ENCODE measurements at places on chromosomes 4 and X.

GRCh38 chr4:156972379-156973015 is 898 bp upstream of the PDGFC start:
- DNase-seq: no peak

- no peak for DNase-seq
Observed at GRCh38 chr4:173057901-173058300, 110.7 kb upstream of the GALNT7 start.

DNA sequence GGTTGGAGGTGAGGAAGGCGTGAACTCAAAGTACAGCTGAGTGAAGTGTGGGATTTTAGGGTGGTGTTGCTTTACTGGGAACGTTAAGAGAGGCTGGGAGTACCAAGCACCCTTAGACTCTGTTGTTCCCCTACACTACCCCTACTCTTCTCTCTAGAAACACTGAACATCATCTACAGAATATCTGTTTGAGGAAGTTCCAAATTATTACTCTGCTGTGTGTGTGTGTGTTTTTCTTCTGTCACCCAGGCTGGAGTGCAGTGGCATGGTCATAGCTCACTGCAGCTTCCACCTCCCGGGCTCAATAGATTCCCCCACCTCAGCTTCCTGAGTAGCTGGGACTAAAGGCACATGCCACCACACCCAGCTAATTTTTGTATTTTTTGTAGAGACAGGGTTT is 76.7 kb upstream of the AP1S2 start:
- DNase-seq: no peak

DNA sequence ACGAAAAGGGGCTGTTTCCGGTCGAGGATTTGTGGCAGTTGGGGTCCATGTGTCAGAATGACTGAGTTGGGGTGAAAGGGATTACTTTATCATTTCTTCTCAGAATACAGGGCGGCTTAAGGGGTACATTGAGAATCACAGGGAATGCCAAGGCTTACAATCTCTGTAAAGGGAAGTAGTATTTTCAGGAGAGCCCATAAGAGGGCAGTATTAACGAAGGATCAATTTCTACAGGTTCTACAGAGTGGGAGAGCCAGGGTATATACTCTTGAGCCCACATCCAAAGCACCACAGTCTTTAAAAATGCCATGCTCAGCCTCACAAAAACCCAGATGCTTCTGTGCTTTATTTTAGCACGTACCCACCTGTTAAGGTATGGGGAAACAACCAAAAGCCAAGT is 67.7 kb upstream of the ZXDA start:
- no peak for DNase-seq

DNA sequence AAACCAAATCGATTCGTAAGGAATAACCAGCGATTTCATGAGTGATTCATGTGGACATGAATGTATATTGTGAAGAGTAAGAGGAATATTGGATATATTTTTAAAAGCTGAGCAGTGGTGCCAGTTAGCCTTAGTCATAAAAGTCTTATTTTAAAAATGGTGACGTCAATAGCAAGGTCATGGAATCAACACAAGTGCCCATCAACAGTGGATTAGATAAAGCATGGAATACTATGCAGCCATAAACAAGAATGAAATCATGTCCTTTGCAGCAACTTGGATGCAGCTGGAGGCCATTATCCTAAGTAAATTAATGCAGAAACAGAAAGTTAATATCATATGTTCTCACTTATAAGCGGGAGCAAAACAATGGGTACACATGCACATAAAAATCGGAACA is 89.0 kb upstream of the STOX2 start:
- DNase-seq: no peak

DNA sequence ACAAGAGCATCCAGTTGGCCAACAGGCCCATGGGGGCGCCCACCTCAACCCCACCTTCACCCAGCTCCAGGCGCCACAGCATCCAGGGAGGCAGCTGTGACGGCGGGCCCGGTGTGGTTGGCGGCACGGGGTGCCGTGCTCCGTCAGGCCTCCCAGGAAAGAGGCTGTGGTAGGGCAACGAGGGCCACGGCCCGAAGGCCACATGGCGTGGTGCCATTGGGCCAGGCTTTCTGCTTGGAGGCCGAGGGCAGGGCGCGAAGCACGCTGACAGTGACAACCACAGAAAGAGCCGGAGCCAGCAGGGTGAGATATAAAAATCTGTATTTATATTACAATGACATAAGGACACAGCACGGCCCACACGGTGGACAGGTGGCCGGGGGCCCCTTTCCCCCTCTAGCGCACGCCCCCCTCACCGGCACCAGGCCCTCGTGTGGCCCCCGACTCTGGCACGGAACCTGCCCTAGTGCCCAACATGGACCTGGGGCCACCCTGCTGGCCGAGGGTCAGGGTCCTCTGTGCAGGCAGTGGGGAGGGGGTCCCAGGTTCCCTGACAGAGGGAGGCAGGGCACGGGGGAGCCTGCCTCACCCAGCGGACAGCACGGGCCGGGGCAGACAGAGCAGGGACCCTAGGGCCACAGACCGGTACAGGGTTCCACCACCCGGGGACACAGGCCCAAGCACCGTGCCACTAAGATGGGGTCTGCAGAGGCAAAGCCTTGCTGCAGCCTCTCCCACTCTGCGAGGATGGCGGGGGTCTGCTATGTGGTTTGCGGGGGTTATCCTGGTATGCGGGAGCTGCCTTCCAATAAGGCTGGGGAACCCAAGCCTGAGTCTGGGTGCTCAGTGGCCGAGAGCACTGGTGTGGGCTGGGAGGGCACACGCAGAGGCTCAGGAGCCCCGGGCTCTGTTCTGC is 5.5 kb upstream of the HAUS3 start:
- DNase-seq: peak; percentile 4

DNA sequence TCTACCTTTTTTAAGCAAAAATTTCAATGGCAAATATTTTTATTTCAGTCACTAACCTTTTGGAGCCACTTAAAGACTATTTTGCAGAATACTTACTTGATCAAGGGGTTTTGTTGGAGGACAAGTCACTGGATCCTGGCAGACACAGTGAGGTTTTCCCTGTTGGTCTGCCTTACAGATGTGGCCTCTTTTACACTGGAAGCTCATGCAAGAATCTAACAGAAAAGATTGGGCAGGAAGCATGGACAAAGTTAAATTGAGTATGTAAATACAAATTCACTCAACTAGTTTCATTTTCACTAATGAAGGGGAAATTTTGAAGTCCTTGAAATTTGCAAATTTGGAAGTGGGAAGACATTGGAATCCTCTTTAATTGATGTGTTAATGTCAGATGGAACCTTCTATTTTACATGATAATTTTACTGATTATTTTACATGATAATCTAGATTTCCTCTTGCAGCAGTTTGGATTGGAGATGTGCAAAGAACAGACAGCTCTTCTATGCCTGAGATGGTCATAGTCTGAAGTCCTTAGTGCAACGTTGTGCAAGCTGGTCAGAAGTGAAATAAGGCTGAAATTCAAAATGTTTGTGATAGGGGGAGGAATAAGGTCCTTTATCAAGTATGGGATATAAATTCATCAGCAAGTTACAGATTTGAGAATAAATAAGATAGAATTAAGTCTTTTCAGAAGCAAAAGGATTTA is 38.4 kb downstream of the SPARCL1 start:
- DNase-seq: no peak

- DNase-seq: no peak
Observed at GRCh38 chr4:55989766-55990165, 41.0 kb downstream of the CEP135 start.

DNA sequence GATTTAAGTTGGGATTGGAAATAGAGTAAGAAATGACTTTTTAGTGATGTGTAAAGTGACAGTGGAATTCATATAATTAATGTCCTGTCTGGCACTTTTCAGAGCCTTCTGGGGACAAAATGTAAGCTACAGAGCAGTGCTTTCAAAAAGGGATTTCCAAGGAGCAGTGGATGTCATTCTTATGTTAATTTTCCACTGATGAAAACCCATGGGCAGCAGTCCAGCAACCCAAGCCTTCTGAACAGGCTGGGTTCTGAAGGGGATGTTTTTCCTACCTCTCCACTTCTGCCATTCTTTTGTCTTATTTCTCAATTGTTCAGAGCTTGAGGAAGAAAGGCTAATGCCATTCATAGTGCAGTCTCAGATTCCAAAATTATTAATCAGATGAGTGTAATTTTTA is 717.6 kb upstream of the HS3ST1 start:
- DNase-seq: no peak

DNA sequence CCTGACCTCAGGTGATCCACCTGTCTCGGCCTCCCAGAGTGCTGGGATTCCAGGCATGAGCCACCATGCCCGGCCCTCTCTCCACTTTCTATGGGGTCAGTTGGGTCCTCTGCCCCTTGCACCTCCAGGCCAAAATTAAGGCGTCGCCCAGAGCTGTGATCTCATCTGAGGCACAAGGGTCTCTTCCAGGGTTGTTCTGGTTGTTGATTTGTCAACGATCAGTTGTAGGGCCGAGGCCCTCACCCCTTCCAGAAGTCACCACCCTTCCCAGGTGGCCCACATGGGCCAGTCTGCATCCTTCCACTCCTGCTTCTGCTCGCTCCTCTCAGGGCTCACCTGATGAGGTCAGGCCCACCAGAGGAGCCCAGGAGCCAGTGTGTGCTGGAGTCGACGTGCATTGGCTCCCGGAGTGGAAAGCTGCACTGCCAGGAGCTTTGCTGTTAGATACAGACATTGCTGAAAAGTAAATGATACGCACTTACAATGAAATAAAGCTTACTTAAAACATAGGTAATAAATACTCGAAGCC is 14.3 kb upstream of the TMEM271 start:
- DNase-seq: no peak

DNA sequence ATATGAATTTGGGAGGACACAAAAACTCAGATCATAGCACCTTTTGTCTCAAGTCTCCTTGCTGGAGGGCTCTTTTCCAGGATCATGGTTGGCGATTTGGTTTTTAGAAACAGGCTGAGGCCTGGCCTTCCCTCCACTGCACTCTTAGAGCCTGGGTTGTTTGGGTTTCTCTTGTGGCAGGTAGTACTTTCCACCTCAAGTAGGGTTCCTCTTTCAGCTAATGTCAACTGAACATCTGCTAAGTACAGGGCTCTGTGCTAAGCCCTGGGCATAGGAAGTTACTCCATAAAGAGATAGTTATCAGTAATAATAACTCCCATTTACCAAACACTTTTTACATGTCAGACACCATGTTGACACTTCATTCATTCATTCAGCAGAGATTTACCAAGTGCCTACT is 28.2 kb upstream of the APLN start:
- no peak for DNase-seq

DNA sequence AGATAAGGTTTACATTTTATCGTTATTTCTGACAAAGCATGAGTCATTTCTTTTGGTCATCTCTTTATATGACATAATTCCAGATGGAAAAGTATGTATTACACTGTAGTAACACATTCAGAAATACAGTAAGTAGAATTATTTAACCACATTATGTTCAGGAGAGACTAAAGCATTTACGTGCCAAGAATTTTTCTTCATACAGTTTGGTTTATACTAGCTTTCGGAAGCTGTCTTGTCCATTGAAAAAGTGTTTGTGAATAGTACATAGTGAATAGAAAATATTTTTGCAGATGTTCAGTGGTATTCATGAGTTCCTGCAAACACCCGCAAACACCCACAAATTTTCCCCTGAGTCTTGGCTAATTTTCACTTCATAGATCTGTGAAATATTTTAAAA is 1033.0 kb upstream of the INTU start:
- DNase-seq: no peak

- DNase-seq: peak; percentile 88
Observed at GRCh38 chr4:15149839-15150592, 147.7 kb downstream of the CPEB2 start.

GRCh38 chrX:88425739-88426138 is 321.3 kb upstream of the CPXCR1 start:
- DNase-seq: no peak

DNA sequence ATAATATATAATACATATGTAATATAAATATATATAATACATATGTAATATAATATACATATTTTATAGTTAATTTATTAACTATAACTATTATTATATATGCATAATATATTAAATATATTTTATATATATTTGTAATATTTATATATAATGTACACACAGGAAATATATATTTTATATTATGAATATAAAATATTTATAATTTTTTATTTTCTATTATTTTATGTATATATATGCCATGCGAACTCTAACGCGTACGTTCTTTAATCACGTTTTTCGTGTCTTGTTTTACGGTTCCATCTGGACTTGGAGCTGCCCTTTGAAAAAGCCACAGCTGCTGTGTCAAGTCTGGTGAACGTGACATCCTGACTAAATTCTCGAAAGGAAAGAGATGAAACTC is 332.1 kb downstream of the ASMT start:
- DNase-seq: no peak

- no peak for DNase-seq
Observed at GRCh38 chr4:78150543-78150864, 93.4 kb downstream of the FRAS1 start.

DNA sequence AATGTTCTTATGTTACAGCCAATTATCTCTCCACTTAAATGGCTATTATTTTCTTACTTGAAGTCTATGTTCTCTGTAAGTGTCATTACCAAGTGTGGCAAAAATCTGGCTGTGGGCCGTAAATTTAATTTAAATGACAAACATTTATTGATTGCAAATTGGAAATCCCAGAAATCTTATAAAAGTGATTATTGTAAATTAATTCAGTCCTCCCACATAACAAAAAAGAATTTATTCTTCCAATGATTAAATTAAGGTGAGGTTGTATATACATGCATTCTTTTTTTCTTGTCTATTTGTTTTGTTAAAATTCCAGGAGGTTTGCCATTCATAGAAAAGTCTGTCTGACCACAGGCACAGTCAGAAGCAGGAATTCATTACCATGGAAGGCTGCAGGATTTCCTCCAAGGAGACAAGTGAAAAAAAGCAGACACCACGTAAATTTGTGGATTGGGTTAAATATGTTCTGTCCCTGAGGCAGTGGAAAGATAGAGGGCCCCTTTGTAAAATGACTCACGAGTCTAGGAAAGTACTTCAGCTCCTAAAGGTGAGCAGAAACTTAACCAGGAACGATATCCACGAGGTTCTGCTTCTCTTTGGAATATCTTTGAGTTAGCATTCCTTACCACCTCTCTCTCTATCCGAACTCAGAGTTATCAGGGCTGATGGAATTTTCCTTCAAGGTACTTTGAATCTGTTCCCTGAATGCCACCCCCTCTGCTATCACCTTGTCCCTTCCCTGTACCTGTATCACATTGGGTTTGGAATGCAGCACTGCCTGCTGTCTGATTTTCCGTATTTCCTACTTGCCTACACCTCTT is 10.7 kb downstream of the PPARGC1A start:
- DNase-seq: no peak

DNA sequence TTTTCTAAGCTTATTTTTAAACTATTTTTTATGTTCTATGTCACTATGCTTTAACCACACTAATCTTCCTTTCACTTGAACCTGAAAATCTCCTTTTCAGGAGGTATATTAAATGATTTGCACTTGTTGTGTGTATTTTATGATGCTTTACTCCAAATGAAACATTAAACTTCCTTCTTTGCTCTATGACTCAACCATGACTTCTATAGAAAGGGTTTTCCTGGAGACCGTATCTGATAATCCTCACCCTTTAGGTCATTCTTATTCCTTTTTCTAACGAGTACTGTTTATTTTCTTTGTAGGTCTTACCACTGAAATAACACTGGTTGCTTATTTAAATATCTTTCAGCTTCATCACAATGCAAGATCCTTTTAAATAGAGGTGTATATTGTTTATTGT is 1163.2 kb downstream of the PCDH18 start:
- DNase-seq: no peak

Measured in AG08396 (cell line).